ENCODE measurements at places on chromosomes 7 and 10. TPM values are rescaled to one million over a fixed set of nuclear protein-coding genes. Genes with fewer than 3 reads are reported as not detected.

The MINDY4 gene
- 14.7 TPM for total RNA-seq

The VWDE gene
- not detected for total RNA-seq

The ZNF804B gene
- not detected for total RNA-seq

The PHF14 gene
- 32.1 TPM for total RNA-seq

The TAS2R3 gene
- total RNA-seq: 1.8 TPM

The ENKUR gene
- total RNA-seq: not detected

The ELN gene
- 1.5 TPM for total RNA-seq

The ZNF775 gene
- total RNA-seq: 3.7 TPM

The GOLGA7B gene
- under 0.01 TPM for total RNA-seq

The SEMA3D gene
- total RNA-seq: 0.98 TPM

The CYP3A5 gene
- 4.0 TPM for total RNA-seq

The CPVL gene
- 2.6 TPM for total RNA-seq

The LRRC61 gene
- not detected for total RNA-seq

The DEPP1 gene
- total RNA-seq: 47.8 TPM

The C10orf88 gene
- 4.8 TPM for total RNA-seq

The NKX6-2 gene
- not detected for total RNA-seq

The TUBB8 gene
- total RNA-seq: not detected

The ANKRD2 gene
- 2.9 TPM for total RNA-seq

The NKX2-3 gene
- not detected for total RNA-seq

The ATOH7 gene
- under 0.01 TPM for total RNA-seq

The HECW1 gene
- total RNA-seq: 3.9 TPM

The WNT2 gene
- total RNA-seq: 0.73 TPM

The FBXO24 gene
- 0.37 TPM for total RNA-seq

The SLC35B4 gene
- 16.9 TPM for total RNA-seq

The PSAP gene
- total RNA-seq: 686 TPM

The MCMBP gene
- total RNA-seq: 78.4 TPM

The SPDYE11 gene
- total RNA-seq: not detected

The C10orf62 gene
- total RNA-seq: not detected

The POLR2J2 gene
- 8.0 TPM for total RNA-seq

The LRMDA gene
- total RNA-seq: 3.1 TPM

The MSMB gene
- total RNA-seq: not detected

The FANK1 gene
- 0.20 TPM for total RNA-seq

The EPHB6 gene
- 3.1 TPM for total RNA-seq

The CYP3A4 gene
- total RNA-seq: not detected

The ZNF853 gene
- not detected for total RNA-seq

The EPC1 gene
- 24.2 TPM for total RNA-seq

The OR2A5 gene
- not detected for total RNA-seq

The PAPOLB gene
- total RNA-seq: 0.20 TPM

The STOX1 gene
- under 0.01 TPM for total RNA-seq

The SPDYE9 gene
- total RNA-seq: not detected

The GSTO2 gene
- total RNA-seq: 0.98 TPM

The SORCS1 gene
- not detected for total RNA-seq

The TAS2R39 gene
- not detected for total RNA-seq

The DTX2 gene
- total RNA-seq: 11.1 TPM

The OR6B1 gene
- total RNA-seq: not detected

The JAKMIP3 gene
- total RNA-seq: under 0.01 TPM

The PANK1 gene
- 7.0 TPM for total RNA-seq

The ADIRF gene
- total RNA-seq: 51.1 TPM

The BICC1 gene
- total RNA-seq: 45.9 TPM

The ANKRD61 gene
- not detected for total RNA-seq

The TMEM139 gene
- not detected for total RNA-seq

The CLEC2L gene
- not detected for total RNA-seq

The NODAL gene
- not detected for total RNA-seq

The MOGAT3 gene
- total RNA-seq: not detected

The GPNMB gene
- total RNA-seq: 202 TPM

The A1CF gene
- total RNA-seq: not detected

The CALD1 gene
- 158 TPM for total RNA-seq
